NCI-H524 treated with DMSO at 0.1 percent for 48 hours (cell line): ENCODE measurements at places on chromosomes 4 and X.

- DNase-seq = no peak
Observed at GRCh38 chr4:172953896-172954568, 214.6 kb upstream of the GALNT7 start.

GRCh38 chrX:44935640-44936039 lies 62.7 kb downstream of the KDM6A start:
- DNase-seq = no peak

GRCh38 chr4:38192516-38192915 lies 232.3 kb downstream of the PTTG2 start:
- no peak for DNase-seq

DNA sequence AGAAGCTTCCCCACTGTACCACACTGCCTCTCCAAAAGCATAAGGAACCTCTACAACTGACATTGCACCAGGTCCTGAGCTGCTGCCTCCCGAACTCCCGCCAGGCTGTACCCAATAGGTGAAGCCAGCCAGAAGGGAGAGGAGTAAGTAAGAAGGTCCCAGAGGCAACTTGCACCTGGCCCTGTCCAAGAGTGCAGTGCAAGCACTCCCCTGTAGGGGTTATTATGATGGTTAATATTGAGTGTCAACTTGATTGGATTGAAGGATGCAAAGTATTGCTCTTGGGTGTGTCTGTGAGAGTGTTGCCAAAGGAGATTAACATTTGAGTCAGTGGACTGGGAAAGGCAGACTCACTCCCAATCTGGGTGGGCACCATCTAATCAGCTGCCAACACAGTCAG lies 879.3 kb upstream of the SLIT2 start:
- DNase-seq = no peak

- peak; percentile 98 for DNase-seq
Observed at GRCh38 chrX:148695255-148695654, 194.8 kb downstream of the AFF2 start.
